H54 (cell line): ENCODE measurements at places on chromosomes 7 and 10.

DNA sequence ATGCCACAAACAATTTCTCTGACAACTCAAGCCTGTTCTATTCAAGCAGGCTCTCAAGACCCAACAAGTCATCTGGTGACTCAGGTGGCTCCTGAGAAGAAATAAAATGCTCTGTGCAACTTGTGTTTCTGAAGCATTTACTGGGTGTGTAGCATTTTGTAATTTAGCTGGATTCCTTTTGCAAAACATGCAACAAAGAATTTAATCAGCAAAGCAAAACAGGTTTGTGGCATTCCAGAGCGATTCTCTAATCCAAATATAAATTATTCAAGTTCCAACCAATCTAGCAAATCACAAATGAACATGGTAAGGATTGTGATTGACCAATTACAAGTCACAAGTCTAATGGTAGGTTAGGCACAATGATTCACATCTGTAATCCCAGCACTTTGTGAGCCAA lies 39.8 kb upstream of the C10orf67 start:
- DNase-seq: no peak

DNA sequence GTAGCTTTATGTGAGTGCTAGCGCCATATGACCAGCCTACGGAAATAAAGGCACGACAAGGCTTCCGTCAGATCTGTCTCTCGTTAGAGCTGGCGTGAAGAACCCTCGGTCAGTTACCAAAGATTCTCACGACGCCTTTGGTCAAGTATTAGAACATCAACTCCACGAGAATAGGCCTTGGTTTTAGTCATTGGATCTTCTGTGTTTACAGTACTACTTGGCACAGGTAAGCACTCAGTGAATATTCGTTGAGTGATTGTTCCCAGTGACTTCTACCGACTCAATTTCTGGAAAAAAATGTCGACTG lies 316 bp downstream of the RBM48 start:
- no peak for DNase-seq

- DNase-seq: no peak
Observed at GRCh38 chr10:63466144-63466935, 563 bp upstream of the JMJD1C start.

DNA sequence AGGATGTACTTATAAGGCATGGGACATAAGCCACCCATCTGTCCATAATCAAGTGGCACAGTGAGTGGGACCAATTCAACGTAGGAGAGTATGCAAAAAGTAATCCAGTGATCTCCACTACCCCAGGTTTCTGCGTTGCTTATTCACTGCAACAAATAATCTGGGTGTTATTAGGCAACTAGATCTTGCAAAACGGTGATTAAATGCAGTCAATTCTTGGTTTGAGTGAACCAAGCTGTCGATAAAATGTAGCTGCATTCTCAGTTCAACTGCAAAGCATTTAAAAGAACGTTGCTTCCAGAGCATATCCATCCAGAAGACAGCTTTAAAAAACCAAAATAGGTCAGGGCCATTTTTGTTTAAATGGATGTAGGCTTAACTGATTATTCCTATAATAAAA lies 5.0 kb downstream of the LSMEM1 start:
- DNase-seq: no peak

- no peak for DNase-seq
Observed at GRCh38 chr7:69966766-69967591, 368.7 kb downstream of the AUTS2 start.

- no peak for DNase-seq
Observed at GRCh38 chr10:129774736-129775401, 189.2 kb downstream of the EBF3 start.

DNA sequence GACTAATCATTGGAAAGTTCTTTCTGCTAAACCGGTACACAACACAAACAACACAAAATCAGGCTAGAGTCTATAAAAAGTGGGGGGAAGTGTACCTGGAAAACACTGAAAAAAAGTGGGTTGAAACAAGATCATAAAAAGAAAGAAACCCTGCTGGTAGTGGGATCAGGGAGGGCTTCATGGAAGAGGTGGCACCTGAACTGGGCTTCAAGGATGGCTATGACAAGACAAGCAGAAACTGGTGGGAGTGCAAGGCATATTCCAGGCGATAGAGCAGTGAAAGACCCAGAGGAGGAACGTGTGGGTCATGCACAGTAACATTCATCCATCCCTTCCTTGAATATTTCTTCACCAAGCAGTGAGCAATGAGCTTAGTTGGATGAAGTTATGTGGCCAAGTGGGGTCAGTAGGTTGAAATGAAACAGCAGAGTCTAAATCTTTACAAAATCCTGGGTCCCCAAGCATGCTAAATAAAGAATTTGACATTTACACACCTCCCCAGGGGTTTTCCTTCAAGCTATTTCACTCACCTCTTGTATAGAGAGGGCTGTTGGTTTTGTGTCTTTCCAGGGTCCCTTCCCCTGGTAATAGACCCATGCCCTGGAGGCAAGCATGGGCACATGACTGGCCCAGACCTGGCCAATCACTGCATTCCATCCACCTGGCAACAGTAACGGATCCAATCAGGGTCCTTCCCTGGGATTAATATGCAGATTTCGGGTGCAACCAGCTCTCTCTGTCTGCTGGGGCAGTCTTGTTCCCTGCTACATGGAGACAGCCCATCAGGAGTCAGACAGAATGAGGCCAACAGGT lies 38.2 kb downstream of the SPOCK2 start:
- no peak for DNase-seq

GRCh38 chr7:105837765-105838626 lies 38.4 kb downstream of the ATXN7L1 start:
- no peak for DNase-seq

DNA sequence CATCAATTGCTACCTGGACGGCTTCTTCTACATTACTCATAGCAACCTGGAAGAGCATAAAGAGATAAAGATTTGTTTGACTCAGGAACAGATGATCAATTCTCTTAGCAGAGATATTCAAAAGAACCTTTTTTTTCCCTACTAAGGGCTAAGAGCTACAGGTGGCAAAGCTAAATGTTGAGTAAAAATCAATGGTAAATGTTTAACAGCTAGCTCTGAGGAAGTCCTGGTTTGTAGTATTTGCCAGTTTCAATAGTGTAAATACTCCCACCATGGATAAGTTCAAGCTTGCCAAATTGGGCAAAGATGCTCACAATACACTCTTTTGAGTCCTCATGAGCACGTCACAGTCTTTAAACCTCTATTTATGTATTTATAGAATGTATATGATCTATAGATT lies 64.0 kb downstream of the AKR1E2 start:
- DNase-seq: no peak

DNA sequence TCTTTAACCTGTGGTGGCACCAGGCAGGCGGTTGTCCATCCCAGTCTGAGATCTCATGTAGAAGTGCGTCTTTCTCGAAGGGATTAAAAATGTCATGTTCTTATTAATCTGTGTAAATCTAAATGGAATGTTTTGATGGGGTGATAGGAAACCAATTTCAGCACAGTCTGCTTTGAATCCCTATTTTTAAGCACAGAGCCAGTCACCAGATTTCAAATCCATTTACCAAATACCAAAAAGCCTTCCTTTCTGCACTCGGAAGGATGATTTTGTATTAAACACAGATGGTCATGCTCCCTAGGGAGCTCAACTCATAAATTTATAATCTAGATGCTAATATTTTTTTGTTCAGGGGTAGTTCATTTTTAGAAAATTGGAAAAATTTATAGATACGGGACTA lies 160.6 kb upstream of the AOAH start:
- no peak for DNase-seq

- no peak for DNase-seq
Observed at GRCh38 chr10:51214207-51215196, 140.2 kb downstream of the PRKG1 start.
